ENCODE measurements at places on chromosomes 3 and 15. TPM values are rescaled to one million over a fixed set of nuclear protein-coding genes. Genes with fewer than 3 reads are reported as not detected.

The NUP210 gene
- polyA plus RNA-seq: 24.5 TPM

The SPESP1 gene
- polyA plus RNA-seq: 4.2 TPM

The CPLX3 gene
- 0.13 TPM for polyA plus RNA-seq

DNA sequence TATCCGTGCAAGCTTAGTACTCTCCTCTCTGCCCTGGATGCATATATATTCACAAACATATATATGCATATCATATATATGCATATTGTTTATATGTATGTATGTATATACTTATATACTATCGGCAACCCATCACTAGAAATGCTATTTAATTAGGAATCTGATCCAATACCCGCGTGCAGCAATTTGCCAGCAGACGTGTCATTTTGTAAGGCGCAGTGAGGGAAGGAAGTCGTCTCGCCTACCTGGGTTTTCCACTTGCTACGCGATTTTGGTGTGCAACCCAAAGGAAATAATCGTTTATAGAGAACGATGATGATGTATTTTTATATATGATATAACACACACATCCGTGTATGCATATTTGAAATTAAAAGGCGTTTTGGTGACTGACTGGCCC lies 5.6 kb upstream of the FEZF2 start:
- DNase-seq: no peak

The EBLN2 gene
- 2.1 TPM for polyA plus RNA-seq

The GOLGA6A gene
- 0.06 TPM for polyA plus RNA-seq

The MASP1 gene
- 7.3 TPM for polyA plus RNA-seq

- no peak for DNase-seq
Observed at GRCh38 chr3:161549261-161549660, 52.7 kb downstream of the OTOL1 start.

- no peak for DNase-seq
Observed at GRCh38 chr3:101259485-101260341, 60.7 kb downstream of the IMPG2 start.

All from right renal pelvis (tissue), 4 donors.